ENCODE measurements at places on chromosomes 2 and 18.

- no peak overlapping the region for H3K4me3 ChIP-seq
- peaks cover 10% of the 10 kb centered on the region for H3K4me1 ChIP-seq
- H3K27me3 ChIP-seq = no peaks in the 10 kb centered on the region
- DNase-seq = no peak
Observed at GRCh38 chr18:62935994-62936393, 220.7 kb downstream of the PHLPP1 start.

GRCh38 chr2:38547791-38548190 lies 54.9 kb downstream of the HNRNPLL start:
- H3K27ac ChIP-seq = no peak overlapping the region
- H3K27me3 ChIP-seq = peaks cover 3% of the 10 kb centered on the region
- no peak for DNase-seq
- peaks cover 1% of the 10 kb centered on the region for H3K36me3 ChIP-seq

DNA sequence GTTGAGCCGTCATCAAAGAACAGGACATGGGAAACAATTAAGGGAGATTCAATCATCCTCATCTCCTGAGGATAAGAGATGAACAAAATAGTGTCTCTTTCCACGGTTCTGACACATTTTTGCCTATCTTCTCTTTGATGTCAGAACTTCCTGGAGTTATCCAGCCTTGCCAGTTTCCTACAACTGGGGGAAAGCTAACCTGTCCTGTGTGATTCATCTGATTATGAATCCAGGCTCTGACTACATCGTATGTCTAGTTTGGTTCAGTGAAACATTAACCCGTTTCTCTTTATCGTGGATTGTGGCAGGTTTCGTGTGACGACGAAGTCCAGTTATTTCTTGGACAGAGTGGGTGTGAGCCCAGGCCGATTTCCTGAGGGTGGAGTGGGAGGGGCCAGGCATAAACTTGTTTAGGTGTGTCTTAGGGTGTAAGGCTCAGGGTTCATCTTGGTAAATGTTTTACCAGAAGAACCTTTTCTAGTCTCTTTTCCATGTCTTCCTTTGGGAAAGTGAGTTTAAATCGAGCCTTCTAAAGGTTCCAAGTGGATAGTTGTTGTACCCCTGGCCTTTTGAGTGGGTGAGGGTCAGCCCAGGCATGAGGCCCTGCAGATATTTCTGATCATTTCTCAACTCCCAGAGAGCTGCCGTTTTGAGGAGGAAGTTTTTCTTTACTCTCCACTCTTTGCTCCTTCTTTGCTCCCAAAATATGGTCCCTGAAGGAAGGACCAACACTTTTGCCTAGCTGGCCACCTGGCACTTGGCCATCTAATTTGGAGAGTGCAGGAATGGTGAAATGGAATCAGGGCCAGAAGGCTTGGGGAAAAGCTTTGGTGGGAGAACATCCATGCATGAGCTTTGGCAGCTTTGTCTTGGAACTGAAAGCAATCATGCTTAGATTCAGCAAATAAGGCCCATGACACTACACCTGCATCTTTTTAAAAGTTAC lies 50.4 kb upstream of the FZD5 start:
- DNase-seq = no peak
- H3K36me3 ChIP-seq = peaks cover 5% of the 10 kb centered on the region
- no peaks in the 10 kb centered on the region for H3K27me3 ChIP-seq
- H3K4me3 ChIP-seq = no peak overlapping the region
- no peak overlapping the region for H3K27ac ChIP-seq

DNA sequence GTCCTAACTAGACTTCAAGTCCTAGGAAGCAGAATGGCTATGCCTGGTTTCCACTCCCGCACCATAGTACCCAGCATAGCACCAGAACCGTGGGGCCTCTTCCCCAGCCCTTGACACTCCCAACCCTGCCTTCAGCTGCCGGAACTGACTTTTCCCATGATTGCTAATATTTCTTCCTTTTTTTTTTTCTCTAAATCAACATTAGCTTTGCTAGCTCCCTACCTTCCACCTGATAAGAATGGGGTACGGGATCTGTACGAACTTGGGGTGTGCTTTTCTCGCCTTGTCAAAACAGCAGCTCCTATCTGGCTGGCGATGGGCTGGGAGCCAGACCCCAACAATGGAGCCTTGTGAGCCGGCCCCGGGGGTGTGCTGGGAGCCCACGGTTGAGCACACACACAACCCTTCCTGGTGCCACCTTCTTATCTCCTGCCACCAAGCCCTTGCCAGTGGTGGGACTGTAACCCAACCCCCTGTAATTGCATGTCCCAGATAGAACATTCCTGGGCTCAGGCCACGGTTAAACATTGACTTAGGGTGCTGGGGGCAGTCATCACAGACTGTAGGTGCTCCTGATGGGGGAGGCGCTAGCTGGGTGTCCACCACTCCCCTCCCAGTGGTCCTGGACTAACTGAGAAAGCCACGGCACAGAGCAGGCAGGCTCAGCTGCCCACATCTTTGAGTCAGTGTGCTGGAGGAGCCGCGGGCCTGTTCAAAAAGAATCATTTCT lies 213.0 kb upstream of the HAAO start:
- H3K4me3 ChIP-seq = no peak overlapping the region
- no peaks in the 10 kb centered on the region for H3K4me1 ChIP-seq
- DNase-seq = no peak
- H3K36me3 ChIP-seq = no peaks in the 10 kb centered on the region
- H3K27ac ChIP-seq = peak overlapping the region; percentile 23
